ENCODE measurements at places on chromosomes 11 and 22.

- H3K27ac ChIP-seq: no peak overlapping the region
- DNase-seq: no peak
- no peak overlapping the region for H3K4me3 ChIP-seq
Measured at GRCh38 chr11:106101819-106102218, 24.4 kb downstream of the AASDHPPT start.

DNA sequence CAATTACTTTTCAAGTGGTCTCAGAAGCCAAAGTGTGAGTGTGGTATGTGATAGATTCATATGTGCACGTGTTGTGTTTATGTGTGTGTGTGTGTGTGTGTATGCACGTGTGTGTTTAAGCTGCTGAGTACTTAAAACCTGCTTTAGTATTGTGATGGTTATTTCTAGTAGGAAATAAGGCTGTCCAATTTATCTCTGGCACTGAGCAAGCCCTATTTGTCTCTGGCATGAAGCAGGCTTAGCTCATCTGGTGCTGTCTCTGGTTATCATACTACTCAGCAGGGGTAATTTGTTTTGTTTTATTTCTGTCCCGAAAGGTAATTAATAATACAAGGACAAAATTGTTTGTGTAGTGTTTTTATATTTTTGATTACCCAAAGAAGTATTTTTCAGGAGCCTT lies 333.7 kb downstream of the FAT3 start:
- no peak overlapping the region for H3K27ac ChIP-seq
- no peaks in the 10 kb centered on the region for H3K27me3 ChIP-seq
- H3K36me3 ChIP-seq: peaks cover 34% of the 10 kb centered on the region
- no peak overlapping the region for H3K4me3 ChIP-seq

GRCh38 chr11:133993107-133993506 lies 36.3 kb upstream of the IGSF9B start:
- no peaks in the 10 kb centered on the region for H3K27me3 ChIP-seq
- no peak overlapping the region for H3K4me3 ChIP-seq
- no peaks in the 10 kb centered on the region for H3K4me1 ChIP-seq
- no peaks in the 10 kb centered on the region for H3K36me3 ChIP-seq

DNA sequence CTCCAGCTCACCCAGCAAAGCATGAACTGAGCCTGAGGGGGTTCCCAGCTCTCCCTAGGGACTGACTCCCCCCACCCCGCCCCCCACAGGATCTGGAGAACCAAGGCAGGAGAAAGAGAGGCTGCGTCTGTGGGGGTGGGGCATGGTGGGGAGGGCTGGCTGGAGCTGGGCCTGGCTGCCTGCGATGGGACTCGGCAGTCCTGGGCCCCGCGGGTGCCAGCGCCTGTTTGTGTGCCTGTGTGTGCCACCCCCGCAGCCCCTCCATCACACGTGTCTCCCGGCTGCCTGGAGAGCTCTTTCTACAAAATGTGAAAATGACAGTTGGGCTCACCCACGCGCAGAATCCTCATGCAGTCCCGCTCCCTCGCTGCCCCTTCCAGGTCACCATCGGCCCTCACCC lies 46.8 kb downstream of the CACNA1I start:
- no peaks in the 10 kb centered on the region for H3K36me3 ChIP-seq
- DNase-seq: no peak
- no peak overlapping the region for H3K4me3 ChIP-seq

- no peak overlapping the region for H3K27ac ChIP-seq
- H3K27me3 ChIP-seq: no peaks in the 10 kb centered on the region
- no peaks in the 10 kb centered on the region for H3K4me1 ChIP-seq
Measured at GRCh38 chr11:126398296-126398695, 42.8 kb downstream of the ST3GAL4 start.

- no peaks in the 10 kb centered on the region for H3K36me3 ChIP-seq
- H3K27me3 ChIP-seq: peaks cover 2% of the 10 kb centered on the region
- no peak overlapping the region for H3K27ac ChIP-seq
- no peak overlapping the region for H3K4me3 ChIP-seq
- H3K4me1 ChIP-seq: peaks cover 64% of the 10 kb centered on the region
- no peak for DNase-seq
Measured at GRCh38 chr22:45966320-45966894, 10.6 kb downstream of the WNT7B start.

DNA sequence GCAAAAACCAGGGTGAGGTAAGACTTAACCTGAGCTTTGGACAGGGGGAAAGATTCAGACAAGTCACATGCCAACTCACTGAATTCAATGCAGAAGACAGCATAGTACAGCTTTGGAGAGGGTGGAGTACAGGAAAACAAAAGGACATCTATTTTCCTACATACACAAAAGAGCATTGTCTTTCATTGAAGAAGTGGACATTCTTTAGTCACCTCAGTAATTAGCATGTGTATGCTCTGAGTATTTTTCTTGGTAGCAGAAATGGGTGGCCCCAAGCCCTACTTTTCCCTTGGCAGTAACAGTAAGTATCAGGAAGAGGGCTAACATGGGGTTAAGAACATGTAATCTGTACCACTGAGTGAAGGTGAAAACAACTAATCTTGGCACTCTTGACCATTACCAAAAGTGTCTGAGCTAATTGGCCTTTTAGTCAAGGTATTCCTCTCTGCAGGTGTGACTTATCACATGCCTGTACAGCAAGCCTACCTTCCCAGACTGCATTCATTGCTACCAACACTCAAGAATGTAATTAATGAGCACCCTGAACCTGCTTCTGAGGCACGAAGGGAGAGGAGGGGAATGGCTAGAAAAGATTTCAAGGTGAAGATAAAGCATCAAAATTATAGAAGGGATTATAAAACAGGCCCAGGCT lies 33.9 kb downstream of the SYTL2 start:
- no peaks in the 10 kb centered on the region for H3K36me3 ChIP-seq
- H3K4me3 ChIP-seq: no peak overlapping the region
- H3K27me3 ChIP-seq: no peaks in the 10 kb centered on the region
- DNase-seq: no peak
- no peak overlapping the region for H3K27ac ChIP-seq

DNA sequence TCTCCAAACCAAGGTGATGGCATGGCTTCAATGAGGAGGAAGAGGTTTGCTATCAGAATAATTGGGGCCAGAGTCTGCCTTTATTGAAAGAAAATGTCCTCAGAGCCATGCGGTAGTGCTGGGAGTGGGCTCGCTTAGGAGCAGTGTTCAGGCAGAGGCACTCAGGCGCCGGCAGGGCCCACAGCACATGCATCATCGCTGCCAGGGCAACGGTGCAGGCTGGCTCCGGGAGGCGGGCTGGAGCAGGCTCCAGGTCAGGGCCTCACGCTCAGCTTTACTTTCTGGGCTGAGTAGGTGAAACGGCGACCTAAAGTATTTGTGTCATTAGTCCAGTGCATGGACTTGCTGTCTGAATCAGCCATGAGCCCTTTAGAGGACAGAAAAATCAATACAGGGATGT lies 169.9 kb upstream of the CCDC90B start:
- H3K27ac ChIP-seq: no peak overlapping the region
- peaks cover 4% of the 10 kb centered on the region for H3K4me1 ChIP-seq
- peak overlapping the region; percentile 18 for H3K4me3 ChIP-seq

- no peak overlapping the region for H3K27ac ChIP-seq
- DNase-seq: no peak
- H3K36me3 ChIP-seq: peaks cover 23% of the 10 kb centered on the region
- no peak overlapping the region for H3K4me3 ChIP-seq
- H3K4me1 ChIP-seq: no peaks in the 10 kb centered on the region
Measured at GRCh38 chr11:69091638-69092165, 43.0 kb downstream of the TPCN2 start.

DNA sequence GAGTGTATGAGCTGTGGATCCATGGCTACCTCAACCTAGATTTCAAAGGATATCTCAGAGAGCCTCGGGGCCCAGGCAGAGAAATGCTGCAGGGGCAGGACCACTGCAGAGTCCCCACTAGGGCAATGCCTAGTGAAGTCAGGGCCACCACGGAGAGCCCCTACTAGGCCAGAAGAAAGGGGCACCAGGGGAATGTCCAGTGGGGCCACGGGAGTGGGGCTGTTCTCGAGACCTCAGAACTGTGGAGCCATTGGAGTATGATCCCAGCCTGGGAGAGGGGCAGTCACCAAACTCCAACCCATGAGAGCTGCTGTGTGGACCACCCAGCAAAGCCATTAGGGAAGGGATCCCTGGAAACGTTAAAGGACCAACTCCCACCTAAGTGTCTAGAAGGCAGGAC lies 24.5 kb downstream of the RTL6 start:
- no peaks in the 10 kb centered on the region for H3K27me3 ChIP-seq
- no peak overlapping the region for H3K27ac ChIP-seq

DNA sequence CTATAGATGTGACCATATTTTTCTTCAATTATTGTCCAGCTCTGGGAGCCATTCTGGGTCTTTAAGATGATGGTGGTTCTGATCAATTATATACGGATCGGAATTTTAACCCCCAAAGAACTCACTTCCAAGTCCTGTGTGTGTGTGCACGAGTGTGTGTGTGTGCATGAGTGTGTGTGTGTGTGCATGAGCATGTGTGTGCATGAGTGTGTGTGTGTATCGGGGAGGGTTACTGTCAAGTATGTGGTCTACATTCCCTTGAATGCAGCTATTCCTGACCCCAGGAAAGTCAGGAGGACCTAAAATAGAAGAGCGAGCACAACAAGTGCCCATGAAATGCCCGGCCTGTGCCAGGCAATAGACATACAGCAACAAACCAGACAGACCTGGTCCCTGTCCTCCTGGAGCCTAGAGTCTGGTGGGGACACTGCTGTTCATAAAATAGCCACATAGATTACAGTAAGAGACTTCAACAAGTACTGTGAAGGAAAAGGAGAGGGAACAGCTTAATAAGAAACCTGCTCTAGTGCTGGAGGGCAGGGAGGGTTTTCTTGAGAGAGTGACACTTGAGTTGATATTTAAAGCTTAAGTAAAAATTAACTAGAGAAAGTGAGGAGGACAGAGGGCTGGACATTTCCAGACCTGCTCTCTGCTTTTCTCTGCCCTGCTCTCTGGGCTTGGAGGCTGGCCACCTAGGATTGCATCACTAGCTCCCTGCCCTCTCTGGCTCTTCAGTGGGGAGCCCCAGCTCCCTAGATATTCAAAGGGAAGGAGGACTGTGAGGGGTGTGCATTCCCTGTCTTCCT lies 66.1 kb upstream of the SPON1 start:
- no peaks in the 10 kb centered on the region for H3K36me3 ChIP-seq
- H3K4me1 ChIP-seq: no peaks in the 10 kb centered on the region
- H3K27ac ChIP-seq: no peak overlapping the region

GRCh38 chr11:110986016-110986415 lies 259.5 kb upstream of the POU2AF2 start:
- H3K27me3 ChIP-seq: no peaks in the 10 kb centered on the region
- no peaks in the 10 kb centered on the region for H3K4me1 ChIP-seq
- no peak overlapping the region for H3K4me3 ChIP-seq
- H3K27ac ChIP-seq: no peak overlapping the region
- no peaks in the 10 kb centered on the region for H3K36me3 ChIP-seq
- no peak for DNase-seq

- H3K4me3 ChIP-seq: no peak overlapping the region
- H3K27me3 ChIP-seq: peaks cover 7% of the 10 kb centered on the region
- no peaks in the 10 kb centered on the region for H3K36me3 ChIP-seq
- H3K4me1 ChIP-seq: no peaks in the 10 kb centered on the region
Measured at GRCh38 chr11:7239877-7240276, 11.8 kb upstream of the SYT9 start.

GRCh38 chr11:33879375-33879774 lies 12.5 kb downstream of the LMO2 start:
- H3K4me1 ChIP-seq: no peaks in the 10 kb centered on the region
- no peak for DNase-seq
- H3K36me3 ChIP-seq: no peaks in the 10 kb centered on the region
- H3K27me3 ChIP-seq: peaks cover 48% of the 10 kb centered on the region
- H3K4me3 ChIP-seq: no peak overlapping the region
- H3K27ac ChIP-seq: no peak overlapping the region

- no peak overlapping the region for H3K4me3 ChIP-seq
- no peaks in the 10 kb centered on the region for H3K27me3 ChIP-seq
- no peak for DNase-seq
- no peaks in the 10 kb centered on the region for H3K36me3 ChIP-seq
- no peaks in the 10 kb centered on the region for H3K4me1 ChIP-seq
- H3K27ac ChIP-seq: peak overlapping the region; percentile 73
Measured at GRCh38 chr11:37503411-37504059, 905.5 kb upstream of the RAG2 start.

GRCh38 chr22:21865041-21865440 lies 2.4 kb downstream of the MAPK1 start:
- peaks cover 16% of the 10 kb centered on the region for H3K4me1 ChIP-seq
- no peaks in the 10 kb centered on the region for H3K27me3 ChIP-seq
- no peak overlapping the region for H3K27ac ChIP-seq
- DNase-seq: no peak
- no peaks in the 10 kb centered on the region for H3K36me3 ChIP-seq
- H3K4me3 ChIP-seq: peak overlapping the region; percentile 18

DNA sequence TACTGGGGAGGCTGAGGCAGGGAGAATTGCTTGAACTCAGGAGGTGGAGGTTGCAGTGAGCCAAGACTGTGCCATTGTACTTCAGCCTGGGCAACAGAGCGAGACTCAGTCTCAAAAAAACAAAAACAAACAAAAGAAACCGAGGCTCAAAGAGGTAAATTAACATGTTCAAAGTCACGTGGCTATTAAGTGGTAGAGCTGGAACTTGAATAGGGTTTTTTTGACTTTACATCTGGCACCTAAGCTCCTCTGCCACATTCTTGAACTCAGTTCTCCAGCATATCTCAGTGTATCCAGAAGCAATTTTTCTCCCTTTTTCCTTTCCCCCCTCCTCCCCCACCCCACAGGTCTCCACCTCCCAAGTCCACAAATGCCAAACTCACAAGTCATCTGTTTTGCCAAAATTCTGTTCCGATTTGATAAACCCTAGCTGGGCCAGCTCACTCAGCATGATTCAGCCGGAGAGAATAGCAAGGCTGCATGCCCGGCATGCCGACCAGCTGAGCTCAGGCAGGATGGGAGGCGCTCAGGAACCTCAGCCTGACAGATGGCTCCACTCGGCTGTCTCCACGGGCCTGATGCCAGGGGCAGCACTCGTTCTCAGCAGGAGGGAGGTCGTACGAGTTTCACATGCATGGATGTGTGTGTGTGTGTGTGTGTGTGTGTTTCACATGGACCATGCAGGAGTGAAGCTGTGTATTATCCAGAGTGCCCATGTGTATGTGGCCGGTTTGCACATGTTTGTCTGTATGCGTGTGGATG lies 63.2 kb upstream of the RRAS2 start:
- peak overlapping the region; percentile 2 for H3K27ac ChIP-seq
- peak overlapping the region; percentile 3 for H3K4me3 ChIP-seq
- H3K36me3 ChIP-seq: no peaks in the 10 kb centered on the region
- H3K4me1 ChIP-seq: peaks cover 15% of the 10 kb centered on the region
- no peaks in the 10 kb centered on the region for H3K27me3 ChIP-seq

- H3K4me3 ChIP-seq: no peak overlapping the region
- no peak for DNase-seq
- peaks cover 12% of the 10 kb centered on the region for H3K4me1 ChIP-seq
- no peak overlapping the region for H3K27ac ChIP-seq
- no peaks in the 10 kb centered on the region for H3K36me3 ChIP-seq
Measured at GRCh38 chr11:69253028-69253427, 40.9 kb upstream of the MYEOV start.

Data from neuronal stem cell (in vitro differentiated cells).